T47D (cell line): ENCODE measurements at places on chromosomes 6 and 20.

GRCh38 chr6:84271061-84271716 is 43.7 kb upstream of the CEP162 start:
- no peak for DNase-seq

DNA sequence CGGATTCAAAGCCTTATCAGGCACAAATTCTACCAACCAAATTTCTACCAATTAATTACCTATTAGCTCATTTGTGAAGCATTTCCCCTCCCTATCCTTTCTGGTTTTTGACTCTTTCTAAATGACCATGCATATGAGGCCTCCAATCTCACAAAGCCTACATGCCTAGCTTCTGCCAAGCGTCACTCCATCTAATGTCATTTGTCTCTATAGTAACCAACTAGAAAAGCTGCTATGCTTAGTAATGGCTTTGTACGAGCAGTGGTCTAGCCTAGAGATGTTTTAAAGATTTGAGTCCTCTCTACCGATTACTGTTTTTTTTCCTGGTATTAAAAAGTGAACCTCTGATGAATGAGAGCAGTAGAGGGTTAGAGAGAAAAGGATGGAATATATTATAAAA is 4.8 kb upstream of the ASF1A start:
- DNase-seq = no peak

- DNase-seq = no peak
Measured at GRCh38 chr20:19375395-19375794, 163.0 kb downstream of the SLC24A3 start.

DNA sequence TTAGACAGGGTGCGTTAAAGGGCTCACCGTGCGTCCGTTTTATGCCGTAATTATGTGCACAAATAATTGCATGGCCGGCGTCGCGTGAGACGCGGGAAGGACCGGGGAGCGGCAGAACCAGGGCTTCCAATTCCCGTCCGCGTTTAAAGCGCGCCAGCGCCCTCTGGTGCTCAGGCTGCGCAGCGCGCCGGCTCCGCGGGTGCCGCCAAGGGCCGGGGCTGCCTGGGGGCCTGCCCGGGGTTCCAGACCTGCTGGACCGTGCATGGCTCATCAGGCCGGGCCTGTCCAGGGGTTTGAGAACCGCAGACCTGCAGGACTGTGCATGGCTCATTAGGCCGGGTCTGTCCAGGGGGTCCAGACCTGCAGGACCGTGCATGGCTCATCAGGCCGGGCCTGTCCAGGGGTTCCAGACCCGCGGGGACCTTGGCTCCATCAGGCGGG is 369.0 kb downstream of the THBS2 start:
- peak; percentile 57 for DNase-seq

- DNase-seq = no peak
Measured at GRCh38 chr6:75609639-75610590, 8.2 kb downstream of the SENP6 start.

DNA sequence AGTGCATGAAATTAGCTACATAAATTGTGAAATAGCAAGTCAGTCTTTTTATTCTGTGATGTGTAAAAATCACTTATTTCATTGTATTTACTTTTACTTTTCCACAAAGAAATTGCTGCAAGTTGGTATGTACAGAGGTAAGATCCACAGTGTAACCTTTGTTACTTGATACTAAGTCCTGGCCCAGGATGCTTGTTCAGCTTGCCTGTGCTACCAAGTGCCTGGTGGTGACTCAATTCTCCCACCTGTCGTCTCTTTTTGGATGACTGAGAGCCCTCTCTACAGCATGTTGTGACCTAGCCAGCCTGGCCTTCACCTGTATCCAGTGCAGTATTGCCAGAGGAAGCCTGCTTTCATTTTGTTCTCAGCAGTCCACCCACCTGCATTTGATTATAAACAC is 54.9 kb downstream of the ANKRD6 start:
- DNase-seq = no peak

DNA sequence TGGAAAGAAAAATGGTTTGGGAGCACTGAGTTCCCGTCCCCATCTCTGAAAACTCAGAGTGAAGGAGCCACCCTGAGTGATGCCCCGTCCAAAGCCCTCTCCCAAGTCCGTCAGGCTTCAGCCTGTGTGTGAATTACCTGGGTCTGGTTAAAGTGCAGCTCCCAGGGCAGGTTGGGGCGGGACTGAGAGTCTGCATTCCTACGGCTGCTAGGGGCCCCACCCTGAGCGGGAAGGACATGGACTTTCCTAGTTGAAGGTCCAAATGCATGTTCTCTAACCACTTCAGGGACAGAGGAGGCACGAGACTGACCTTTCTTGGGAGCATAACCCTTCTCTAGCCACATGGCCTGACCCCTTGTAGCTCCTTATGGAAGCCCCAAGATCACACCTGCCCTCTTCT is 97.2 kb downstream of the SYNDIG1 start:
- no peak for DNase-seq

GRCh38 chr6:20479526-20479925 is 54.7 kb upstream of the CDKAL1 start:
- DNase-seq = no peak

DNA sequence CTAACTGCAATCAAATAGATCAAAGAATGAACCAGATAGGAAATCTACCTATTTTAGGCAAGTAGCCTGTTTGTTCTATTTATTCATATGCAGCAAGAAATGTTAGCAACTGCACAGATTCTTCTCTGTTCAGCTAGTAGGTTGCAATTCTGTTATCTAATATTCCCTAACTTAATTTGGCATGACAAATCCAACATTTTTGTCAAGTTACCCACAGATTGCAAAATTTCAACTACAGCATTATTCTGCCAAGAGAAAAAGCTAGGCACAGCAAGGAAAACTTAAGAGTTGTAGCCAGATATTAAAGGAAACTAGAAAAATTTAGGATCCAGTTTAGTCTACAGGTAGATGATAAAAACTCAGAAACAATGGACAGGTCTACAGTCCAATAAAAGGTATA is 104.4 kb upstream of the SYNCRIP start:
- no peak for DNase-seq

DNA sequence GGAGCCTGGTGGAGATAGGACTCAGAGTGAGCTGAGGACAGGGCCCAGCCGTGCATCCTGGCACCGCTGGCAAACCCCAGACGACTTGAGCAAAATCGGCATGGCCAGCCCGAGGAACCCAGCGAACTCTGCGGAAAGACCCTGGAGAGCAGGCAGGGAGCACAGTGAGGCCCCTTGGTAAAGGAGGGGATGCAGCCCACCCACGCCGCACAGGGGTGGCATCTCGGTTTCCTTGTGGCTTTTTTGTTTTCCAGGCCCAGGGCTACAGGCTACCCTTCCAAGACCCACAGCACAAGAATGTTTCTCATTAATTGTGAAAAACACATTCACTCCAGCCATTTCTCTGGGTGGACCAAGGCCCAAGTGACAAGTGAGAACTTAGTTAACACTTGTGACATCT is 71.4 kb downstream of the BMP7 start:
- no peak for DNase-seq

DNA sequence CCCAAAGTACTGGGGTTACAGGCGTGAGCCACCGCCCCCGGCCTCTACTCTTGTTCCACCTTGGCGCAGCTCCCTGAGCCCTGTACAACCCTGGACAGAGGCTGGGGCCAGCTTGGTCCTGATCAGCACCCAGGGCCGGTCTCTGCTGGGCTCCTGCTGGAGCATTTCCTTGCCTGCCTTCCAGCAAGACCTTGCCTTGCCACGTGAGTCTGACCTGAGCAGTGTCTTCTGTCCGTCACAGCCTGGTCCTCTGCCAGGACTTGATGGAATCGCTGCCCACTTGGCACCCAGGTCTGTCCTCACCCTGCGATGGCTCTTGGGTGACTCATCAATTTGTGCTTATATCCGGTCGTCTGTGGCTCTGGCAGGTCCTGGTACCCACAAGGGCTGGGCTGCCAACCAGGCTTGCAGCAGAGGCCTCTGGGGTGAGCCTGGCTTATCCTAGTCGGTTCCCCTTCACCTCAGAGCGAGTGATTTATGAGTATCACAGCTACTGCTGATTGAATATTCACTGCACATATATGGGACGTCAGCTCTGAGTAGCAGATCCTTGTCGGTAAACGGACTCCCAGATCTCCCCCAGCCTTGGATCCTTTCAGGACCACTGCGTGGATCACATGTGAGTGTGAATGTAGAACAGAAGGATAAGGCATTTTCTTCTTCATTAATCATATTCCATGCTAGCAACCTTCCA is 10.1 kb upstream of the SULF2 start:
- peak; percentile 59 for DNase-seq

DNA sequence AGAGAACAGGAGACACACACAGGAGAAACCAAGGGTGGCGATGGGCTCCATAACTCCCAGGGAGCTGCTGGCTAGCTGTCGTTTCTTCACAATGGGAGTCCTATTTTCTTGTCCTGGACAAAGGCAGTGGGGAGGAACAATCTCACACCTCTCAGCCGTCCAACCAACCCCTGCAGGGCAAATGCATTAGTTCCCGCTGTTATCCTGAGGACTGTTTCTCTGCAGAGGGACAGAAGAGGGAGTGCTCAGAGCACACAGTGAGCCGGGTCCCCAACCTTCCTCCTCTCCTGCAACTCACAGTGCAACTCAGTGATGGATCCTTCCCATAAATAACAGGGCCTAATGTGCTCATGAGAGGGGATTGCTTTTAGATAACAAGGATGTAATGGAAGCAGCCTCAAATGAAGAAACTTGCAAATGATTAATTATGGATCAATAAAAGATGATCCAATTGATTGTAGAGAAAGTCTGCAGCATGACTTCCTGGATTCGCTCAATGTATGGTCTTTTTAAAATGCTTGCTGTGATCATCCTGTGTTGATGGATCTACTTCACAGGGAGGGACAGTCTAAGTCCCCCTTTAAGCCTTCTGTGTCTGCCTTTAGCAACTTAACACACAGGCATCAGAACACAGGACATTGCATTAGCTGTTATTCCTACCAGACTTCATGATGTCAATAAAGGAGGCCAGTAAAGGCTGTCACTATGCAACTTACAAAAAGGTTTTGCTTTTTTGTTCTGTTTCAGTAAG is 453.4 kb upstream of the AGPAT4 start:
- DNase-seq = no peak
